CD14-positive monocyte (primary cell): ENCODE measurements at places on chromosomes 6 and 20.

DNA sequence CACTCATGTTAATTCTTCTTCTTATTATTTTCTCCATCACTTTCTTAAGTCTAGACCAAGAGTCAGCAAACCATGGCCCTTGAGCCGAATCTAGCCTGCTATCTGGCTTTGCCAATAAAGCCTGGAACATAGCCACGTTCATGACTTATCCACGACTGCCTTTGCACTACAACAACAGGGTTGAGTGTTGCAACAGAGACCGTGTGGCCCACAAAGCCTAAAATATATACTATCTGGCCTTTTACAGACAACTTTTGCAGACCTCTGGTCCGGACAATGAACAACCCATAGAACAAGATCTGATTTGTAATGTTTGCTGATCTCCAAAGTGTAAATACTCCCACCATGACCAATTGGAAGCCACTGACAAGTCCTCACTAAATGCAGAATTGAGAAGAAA lies 140.5 kb upstream of the CDYL start:
- DNase-seq = no peak

DNA sequence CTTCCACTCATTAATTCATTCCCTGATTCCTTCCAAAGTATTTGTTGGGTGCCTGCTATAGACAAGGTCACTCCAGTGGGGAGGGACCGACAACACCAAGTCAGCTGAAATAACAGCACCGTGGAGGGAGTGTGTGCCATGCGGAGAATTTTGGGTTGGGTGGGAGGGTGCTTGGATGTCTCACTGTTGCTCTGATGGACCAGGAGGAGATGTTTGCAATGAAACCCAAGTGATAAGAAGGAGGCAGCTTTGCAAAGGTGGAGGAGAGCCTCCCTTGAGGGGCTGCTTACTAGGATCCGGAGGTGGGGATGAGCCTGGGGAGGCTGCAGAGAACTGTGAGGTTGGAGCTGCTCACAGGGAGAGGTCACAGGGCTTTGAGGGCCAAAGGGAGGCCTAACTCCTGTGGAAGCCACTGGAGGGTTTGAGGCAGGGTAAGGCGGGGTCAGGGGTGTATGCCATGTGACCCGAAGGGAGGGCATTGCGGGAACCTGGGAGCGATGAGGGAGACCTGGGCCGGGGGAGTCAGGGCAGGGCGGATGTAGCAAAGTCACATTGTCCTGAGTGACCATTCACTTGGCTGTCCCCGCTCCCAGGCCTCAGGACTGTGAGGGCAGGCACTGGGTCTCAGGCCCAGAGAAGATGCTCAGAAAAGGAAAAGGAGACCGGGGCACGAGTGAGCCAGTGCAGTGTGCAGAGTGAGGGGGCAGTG lies 124.5 kb downstream of the PHACTR3 start:
- DNase-seq = no peak

DNA sequence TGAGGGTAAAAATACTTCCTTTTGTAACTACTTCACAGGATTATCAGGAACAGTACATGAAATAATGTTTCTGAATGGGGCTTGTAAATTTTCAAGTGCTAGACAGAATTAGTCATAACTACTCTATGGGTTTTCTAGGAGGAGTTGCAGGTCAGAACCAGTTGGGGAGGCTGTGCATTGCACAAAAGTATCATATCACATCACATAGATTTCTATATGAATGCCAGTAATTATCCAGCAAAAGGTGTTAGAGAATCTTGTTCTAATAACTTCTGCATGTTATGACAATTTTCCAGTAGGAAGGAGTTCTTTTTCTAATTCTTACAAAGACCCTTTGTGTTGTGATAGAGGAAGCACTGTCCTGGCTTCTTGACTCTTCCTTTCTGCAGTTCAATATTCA lies 551.6 kb downstream of the COL12A1 start:
- DNase-seq = no peak

DNA sequence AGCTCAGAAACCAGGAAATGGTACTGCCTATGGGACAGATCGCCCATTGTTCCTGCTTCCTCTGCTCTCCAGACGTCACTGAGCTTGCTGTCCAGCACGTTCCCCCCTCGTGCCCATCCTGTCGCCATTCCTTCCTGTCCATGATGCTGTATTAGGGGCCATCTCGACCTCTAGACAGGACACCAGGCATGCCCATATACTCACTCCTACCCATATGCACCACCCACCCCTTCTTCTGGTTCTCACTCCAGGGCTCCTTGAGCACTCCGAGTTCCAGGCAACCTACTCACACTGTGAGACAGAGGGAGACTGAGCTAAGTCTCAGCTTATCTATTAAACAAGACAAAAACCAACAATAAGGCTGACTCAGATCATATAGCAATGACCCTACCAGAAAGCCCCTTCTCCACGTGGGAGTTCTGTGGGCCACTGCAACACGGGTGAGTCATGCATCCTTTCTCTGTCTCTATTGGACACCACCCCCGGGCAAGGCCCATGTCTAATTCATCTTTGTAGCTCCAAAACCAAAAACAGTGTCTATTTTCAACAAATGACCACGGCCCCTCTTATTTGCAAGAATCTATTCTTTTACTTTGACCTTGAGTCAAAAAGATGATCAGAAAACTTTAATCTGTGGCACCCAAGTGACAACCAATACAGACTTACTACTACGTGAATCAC lies 65.7 kb downstream of the PSMG4 start:
- peak; percentile 15 for DNase-seq

- peak; percentile 32 for DNase-seq
These were observed 2.5 kb downstream of the SMIM13 start for GRCh38 chr6:11096109-11096508.
